ENCODE measurements at places on chromosomes 5 and 9.

- no peak for DNase-seq
Observed at GRCh38 chr9:93290495-93291434, 106.8 kb downstream of the WNK2 start.

DNA sequence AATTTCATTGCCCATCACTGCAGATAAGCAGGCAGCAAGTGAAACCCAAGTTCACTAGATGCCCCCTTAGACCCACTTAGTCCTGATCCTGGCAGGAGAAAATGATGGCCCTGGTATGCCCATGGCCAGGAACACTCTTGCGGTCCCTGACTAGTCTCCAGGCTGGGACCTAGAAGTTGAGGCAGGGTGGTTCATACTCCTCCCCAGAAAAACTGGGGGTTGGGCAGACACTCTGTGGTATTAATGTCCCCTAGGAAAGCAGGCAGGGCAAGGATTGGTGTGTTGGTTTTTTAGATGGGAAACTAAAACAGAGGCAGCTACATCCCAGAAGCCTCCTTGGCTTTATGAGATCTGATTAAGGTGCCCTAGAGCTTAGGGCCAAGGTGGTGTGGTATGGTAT lies 13.1 kb downstream of the LHX6 start:
- DNase-seq, result no peak

- no peak for DNase-seq
Observed at GRCh38 chr5:78649211-78649695, 681 bp upstream of the LHFPL2 start.

- no peak for DNase-seq
Observed at GRCh38 chr5:17434982-17435381, 63.0 kb upstream of the TAF11L2 start.

DNA sequence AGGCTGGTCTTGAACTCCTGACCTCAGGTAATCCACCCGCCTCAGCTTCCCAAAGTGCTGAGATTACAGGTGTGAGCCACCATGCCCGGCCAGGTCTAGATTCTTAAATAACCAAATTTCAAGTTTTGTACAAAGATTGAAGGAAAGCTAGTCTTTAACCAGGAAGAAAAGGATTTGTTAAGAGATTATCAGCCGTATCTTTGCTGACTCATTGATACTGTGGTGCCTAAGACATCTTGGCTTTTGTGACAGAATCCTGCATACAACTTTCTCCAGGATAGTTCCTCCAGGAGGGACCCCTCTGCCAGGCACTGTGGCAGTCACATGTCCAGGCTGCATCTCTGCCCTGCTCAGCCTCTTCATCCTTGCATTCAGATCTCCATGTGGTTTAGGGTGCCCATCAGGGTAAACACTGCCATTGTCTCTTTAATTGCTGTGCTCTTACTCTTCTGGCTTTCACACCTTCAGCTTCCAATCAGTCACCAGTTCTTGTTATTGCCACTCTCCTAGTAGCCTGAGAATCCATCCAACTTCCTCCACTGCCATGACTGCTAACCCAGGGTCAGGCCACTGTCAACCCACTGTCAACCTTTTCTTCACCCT lies 10.0 kb downstream of the MAP3K1 start:
- no peak for DNase-seq

- DNase-seq, result no peak
Observed at GRCh38 chr9:115939065-115939765, 214.4 kb upstream of the PAPPA start.

DNA sequence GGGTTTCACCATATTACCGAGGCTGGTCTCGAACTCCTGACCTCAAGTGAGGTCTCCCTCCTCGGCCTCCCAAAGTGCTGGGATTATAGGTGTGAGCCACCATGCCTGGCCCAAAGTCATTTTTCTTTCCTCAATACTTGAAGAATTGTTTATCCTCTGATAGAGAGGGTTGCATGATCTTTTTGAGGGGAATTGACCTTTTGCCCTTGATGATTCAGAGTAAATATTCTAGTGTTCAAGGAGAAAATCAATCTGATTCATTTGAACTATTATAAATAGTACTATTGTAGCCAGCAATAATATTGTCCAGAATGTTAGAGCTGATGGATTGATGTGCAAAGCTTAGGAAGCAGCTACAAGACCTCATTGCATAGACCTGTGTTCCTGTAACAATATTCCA lies 47.1 kb downstream of the UGCG start:
- no peak for DNase-seq

- no peak for DNase-seq
Observed at GRCh38 chr5:59874675-59875074, 18.9 kb downstream of the PDE4D start.

GRCh38 chr5:107672211-107673038 lies 1.7 kb upstream of the EFNA5 start:
- DNase-seq, result peak; percentile 88

- DNase-seq, result no peak
Observed at GRCh38 chr9:72981433-72981832, 28.6 kb upstream of the ALDH1A1 start.

GRCh38 chr9:75551861-75552260 lies 338.6 kb upstream of the PCSK5 start:
- DNase-seq, result no peak

DNA sequence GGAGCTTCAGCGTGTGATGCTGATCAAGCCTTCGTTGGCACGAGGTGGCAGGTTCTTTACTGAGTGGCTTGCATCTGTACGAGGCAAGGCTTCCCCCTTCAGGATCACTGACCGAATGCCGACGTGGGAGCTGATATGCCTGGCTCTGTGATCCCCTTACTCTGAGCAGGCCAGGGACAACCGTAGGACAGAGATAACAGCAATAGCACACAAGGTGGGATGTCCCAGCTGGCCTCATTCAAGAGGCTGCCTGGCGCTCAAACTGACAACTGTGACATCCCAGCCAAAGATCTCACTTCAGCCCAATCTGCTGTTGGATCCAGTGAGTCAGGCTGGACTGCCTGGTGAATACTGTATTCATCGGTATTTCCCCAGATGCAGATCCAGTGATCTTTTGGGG lies 199.4 kb upstream of the PANK3 start:
- peak; percentile 75 for DNase-seq

DNA sequence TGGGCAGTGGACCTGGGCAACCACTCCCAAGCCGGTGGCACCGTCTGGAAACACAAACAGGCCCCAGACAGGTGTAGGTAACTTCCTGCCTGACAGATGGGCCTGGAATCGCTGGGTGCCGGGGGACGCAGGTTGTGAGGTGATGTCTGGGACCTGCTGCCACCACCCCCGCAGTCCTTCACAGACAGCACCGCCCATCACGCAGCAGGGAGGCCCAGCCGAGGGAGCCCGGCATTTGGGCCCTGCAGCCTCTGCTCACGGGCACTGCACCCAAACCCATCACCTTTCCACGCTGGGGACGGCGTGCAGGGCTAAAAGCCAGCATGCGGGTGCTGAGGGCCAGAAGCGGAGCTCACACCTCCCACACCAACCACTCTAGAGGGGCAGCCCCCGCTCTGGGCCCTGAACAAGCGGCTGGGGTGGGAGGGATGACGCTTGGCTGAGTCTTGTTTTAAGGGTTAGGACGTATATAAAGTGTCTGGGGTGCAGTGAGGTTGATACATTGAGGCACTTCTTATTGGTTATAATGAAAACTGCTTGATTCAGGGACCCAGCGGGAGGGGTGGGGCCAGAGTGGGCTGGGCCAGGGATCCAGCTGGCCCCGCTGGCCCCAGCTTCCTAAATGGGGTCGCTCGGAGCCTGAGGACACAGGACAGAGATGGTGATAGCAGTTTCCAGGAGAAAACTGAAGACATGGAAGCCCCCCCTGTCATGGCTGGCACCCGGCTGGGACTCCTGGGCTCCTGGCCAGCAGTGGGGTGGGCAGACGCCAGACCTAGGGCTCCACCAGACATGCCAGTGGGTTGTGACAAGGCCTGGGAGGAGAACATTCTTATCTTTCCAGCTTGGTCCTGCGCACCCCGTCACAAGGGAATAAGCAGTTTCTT lies 11.3 kb downstream of the MYMK start:
- DNase-seq, result peak; percentile 56

DNA sequence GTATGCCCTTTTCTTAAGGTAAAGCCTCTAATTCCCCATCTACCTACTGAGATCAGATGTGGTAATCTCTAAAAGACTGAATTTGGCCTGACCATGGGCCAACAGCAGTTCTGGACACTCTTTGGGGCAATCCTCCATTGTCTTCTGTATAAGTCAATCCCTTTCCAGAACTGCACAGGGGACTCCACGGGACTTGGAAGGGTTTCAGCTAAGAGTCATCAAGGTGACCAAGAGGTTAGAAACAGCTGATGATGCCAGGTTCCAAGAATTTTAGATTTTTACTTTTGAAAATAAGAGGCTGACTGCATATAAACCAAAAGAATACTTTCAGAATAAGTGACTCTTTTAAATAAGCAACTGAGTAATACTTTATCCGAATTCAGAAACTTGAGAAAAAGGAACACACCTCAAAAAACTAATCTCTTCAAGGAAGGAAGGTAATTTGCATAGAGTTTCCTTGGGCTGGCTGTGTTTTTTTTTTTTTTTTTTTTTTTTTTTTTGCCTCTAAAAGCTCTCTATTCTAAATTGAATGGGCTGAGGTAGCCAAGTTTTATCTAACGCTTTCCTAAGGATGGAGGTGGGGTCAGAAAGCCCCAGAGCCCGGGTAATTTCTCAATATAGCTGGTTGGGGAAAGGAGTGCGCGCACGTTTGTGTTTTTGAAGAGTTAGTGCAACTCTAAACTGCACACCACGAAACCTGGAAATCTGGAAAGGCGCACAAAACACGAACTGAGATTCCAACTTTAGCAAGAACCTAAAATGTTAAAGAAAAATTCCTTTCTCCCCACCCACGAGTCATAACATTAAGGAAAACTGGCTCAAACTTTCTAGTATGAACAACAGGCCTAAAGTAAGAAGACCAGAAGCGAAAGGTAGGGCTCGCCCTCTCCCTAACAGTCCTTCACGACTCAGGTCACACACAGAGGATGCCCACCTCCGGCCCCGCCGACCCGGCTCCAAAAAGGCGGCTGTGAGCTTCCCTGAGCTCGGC lies 1.3 kb downstream of the VCP start:
- DNase-seq, result no peak

DNA sequence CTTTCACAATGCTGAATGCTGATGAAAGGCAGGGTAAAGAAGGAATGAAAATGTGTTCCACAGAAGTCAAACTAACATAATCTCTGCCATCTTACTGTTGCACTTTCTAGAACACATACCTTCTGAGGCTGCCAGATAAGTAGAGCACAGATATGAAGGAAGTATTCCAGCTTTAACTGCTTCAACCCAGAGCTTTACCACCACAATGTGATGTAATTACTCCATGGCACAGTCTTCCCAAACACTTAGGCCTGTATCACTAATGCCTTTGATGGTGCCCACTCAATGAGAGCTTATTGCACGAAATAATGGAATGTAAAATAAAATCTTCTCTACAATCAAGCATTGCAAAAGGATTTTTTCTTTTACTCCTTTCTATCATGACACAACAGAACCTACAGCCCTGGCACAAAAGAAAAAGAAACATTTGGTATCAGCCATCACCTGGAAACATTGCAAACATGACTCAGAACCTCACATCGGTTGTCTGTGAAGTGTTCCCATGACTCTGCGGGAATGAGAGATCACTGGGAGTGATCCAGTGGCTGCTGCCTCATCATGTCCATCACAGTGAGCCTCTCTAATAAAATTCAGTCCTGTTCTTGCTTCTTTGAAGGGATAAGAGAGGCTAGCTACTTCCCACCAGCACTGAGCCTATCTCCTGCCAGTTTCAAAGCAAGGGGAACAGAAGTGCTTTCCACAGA lies 385.8 kb downstream of the EFNA5 start:
- DNase-seq, result no peak

- no peak for DNase-seq
Observed at GRCh38 chr5:1720396-1721110, 79.1 kb downstream of the MRPL36 start.

DNA sequence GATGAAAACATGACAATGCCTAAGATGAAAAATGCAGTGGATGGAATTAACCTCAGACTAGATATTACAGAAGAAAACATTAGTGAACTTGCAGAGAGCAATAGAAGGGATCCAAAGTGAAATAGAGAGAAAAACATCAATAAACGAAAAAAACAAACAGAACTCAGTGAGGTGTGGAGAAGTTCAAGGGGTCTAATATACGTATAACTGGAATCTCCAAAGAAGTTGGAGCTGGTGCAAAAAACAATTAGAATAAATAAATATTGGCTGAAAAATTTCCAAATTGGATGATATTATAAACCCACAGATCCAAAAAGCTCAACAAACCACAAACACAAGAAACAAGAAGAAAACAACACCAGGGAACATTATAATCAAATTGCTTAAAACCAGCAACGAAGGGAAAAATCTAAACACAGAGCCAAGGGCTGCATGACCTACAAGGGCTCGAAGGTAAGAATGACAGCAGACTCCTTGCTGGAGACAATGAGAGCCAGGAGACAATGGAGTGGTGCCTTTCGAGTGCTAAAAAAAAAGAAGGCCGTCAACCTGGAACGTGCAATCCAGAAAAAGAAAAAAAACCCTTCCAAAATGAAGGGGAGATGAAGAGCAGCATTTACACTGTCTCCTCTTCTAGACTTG lies 11.8 kb downstream of the FAM163B start:
- DNase-seq, result no peak

DNA sequence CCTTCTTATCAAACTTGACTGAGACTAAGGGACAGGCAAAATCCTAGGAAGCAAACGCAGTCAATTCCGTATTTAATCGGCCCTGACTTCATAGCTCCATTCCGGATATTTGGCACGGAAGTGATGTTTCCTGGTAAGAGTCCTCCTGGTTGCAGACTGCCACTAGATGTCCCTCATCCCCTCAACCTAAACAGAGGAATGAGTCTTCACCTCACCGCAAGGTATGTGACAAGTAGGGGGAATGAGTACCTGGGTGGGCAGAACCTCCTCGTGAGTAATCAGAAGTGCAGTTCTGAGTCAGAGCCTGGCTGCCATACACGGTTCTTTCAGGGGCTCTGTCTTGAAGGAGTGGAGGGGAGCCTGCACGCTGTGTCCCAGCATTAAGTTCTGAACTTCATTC lies 173.6 kb downstream of the MUSK start:
- no peak for DNase-seq

- DNase-seq, result no peak
Observed at GRCh38 chr5:115840873-115841272, 492 bp downstream of the ATG12 start.

DNA sequence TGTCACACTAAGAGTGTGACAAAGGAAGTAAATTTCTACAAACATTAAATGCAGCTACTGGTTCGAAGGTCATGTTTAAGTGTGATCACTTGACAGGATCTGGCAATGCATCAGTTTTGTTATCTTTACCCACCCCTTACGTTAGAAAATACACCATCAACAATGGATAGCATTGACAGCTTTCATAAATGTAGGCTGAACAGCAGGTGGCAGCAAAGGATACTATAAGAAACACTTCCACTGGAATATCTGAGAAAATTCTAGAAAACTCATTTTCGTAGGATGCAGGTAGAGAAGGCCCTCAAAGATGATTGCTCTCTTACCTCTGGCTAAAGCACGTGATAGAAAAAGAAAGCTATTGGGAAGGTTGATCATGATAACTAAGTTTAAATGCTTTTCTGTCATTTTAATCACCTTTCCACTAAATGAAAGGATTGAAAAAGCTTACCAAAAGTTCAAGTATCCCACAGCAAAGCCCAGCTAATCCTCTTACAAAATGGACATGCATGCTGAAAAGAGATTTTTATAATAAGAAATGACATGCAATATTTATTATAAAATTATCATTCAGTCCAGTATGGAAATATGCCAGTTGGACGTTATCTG lies 292.5 kb downstream of the PARP8 start:
- no peak for DNase-seq

GRCh38 chr5:166317425-166317824 lies 1974.0 kb upstream of the WWC1 start:
- DNase-seq, result no peak

GRCh38 chr9:84636436-84636835 lies 33.1 kb upstream of the NTRK2 start:
- DNase-seq, result no peak

- DNase-seq, result no peak
Observed at GRCh38 chr9:84323858-84324257, 16.7 kb downstream of the SLC28A3 start.
